Activated T-helper 1 cell treated with Interleukin-2 at 50 U/mL for 16 hours (primary cell): ENCODE measurements at places on chromosomes 2 and 18.

- no peak for DNase-seq
Observed at GRCh38 chr18:12074736-12075135, 18.9 kb upstream of the ANKRD62 start.

DNA sequence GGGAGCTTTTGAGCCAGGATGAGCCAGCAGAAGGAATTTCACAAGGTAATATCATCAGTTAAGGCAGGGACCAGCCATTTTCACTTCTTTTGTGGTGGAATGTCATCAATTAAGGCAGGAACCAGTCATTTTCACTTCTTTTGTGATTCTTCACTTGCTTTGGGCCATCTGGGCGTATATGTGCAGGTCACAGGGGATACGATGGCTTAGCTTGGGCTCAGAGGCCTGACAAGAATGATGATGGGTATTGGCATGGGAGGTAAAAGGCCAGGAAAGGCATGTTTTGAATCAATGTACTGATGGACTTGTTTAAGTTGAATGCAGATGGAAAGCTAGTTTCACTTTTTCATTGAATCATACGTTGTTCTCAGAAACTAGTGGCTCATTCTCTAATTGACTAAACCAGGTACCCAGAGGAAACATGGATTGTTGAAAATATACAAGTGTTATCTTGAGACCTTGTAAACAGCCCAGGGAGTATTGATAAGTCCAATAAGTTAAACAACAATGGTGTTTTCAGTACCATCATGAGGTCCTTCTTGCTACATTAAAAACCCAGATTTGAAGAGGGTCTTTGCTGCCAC lies 1672.5 kb upstream of the DDX18 start:
- DNase-seq = no peak

GRCh38 chr18:500632-501405 lies at the start of gene COLEC12:
Gene COLEC12 (minus strand): TSS chr18:500701. CDS start chr18:500514, 187 bp downstream.
- DNase-seq = no peak

DNA sequence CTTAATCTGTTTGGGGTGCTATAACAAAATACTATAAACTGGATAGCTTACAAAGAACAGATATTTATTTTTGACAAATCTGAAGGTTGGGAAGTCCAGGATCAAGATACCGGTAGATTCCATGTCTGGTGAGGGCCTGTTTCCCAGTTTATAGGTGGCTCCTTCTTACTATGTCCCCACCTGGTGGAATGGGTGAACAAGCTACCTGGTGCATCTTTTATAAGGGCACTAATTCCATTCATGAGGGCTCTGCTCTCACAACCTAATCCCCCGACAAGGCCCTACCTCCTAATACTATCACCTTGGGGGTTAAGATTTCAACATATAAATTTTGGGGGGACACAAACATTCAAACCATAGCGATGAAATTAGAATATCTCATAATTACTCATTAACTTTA lies 15.6 kb upstream of the NEMP2 start:
- DNase-seq = no peak

DNA sequence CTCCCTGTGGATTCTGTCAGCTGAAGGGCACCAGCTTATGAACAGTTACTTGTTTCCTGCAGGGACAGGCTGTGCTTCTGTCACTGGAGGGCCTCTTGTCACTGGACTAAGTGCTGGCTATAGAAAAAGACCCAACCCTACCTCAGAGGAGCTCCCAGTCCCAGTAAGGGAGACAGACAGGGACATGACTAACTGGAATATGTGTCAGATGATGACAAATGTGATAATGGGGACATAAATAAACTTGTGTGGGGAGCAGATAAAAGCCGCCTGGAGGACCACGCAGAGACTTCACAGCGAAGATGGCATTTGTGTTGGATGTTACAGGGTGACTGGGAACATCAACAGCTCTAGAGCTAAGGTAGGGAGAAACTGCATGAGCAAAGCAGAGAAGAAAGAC lies 95.0 kb downstream of the MAPRE2 start:
- DNase-seq = no peak
